ENCODE measurements at places on chromosomes 7 and 10.

- no peak for DNase-seq
Measured at GRCh38 chr10:19577807-19578206, 238.4 kb upstream of the PLXDC2 start.

GRCh38 chr10:124497196-124497881 lies 35.7 kb downstream of the LHPP start:
- DNase-seq, result no peak

DNA sequence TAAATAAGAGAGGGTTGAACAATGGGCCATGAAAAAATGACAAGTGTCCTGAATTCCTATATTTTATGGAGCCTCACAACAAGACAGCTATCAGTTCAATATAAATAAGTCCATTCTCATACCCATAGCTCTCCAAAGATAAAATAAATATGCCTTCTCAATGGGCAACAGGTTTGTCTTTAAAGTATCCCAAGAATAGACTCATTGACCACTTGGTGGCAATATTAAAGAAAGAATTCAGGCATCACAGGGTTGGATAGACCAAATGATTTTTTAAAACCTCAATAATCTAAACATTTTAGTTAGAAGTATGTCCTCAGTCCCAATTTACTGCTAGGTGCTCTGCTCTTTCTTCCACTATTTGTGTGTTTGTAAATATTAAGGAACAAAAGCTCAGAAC lies 165.1 kb upstream of the WNT16 start:
- no peak for DNase-seq

DNA sequence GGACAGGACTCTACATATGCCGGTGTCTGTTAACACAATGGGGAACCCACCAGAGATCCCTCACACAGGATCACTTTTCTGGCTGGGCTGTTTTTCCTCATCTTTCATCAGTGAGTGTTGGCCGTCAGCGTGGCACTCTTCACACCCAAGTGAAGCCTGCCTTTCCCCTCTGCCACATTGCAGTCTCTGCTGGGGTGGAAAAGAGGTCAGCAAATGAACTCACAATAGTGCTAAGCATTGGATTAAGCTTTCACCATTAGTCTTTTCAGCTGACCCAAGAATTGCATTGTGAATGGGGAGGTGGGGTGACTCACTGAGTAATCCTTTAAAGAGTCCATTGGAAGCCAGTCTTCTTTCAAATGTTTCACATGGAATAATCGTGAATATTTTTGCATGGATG lies 143.0 kb downstream of the KIAA1217 start:
- DNase-seq, result no peak

DNA sequence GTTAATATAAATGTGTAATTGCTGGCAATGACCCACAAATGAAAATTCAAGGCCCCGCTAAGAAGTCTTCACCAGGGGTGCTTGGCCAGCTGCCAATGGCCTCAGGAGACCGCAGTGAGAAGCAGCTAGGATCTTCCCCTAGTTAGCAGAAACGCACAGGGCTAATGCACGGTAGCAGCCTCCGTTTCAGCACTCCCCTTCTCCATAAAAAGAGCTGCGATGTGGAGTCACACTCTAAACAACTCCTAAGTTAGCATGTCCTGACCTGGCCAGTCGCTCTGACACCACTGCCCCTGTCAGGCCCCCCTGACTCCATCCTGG lies 139.0 kb downstream of the SEPTIN14 start:
- DNase-seq, result no peak

DNA sequence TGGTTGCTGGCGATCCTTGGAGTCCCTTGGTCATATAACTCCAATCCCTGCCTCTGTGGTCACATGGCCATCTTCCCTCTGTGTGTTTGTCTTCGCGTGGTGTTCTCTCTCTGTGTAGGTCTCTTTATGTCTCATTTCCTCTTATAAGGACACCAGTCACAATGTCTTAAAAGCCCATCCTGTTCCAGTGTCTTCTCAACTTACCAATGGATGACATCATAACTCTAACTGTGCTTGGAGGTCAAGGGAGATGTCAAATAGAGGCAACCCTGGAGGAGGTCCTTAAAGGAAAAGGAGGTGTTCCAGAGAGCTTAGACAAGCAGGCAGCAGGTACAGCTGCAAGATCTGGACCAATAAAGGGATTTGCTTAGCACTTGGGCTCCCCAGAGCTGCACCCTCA lies 143.0 kb downstream of the BUB3 start:
- no peak for DNase-seq

GRCh38 chr10:120455004-120455403 lies 2.0 kb upstream of the PLPP4 start:
- DNase-seq, result no peak

DNA sequence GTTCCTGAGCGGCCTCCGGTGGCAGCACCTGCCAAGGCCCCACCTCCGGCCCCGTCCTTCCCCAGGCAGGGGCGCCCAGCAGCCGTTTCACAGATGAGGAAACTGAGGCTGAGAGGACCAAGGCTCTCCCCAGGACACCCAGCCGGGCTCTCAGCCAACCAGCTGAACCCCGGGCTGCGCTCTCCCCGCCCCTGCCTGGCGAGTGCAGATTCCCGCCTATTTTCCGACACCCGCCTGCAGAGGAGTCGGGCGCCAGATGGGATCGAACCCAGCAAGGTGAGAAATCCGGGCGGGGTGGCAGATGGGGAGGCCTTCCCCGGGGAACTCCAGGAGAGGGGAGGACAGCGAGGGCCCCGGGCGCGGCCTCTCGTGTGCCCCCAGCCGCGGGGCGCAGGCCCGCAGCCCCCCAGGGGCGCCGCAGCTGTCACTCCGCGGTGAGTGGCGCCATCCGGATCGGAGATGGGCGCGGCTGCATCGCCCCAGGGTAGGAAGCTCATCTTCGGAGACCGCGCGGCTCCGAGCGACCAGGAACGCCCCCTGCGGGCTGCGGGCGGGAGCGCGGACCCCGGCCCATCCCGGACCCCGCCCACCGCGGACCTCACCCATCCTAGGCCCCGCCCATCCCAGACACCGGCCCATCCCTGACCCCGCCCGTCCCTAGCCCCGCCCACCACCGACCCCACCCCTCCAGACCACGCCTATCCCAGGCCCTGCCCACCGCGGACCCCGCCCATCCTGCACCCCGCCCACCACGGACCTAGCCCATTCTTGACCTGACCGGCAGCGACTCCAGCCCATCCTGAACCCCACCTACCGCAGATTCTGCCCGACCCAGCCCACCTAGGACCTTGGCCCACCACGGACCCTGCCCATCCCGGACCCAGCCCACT lies 90.3 kb downstream of the MICALL2 start:
- no peak for DNase-seq

DNA sequence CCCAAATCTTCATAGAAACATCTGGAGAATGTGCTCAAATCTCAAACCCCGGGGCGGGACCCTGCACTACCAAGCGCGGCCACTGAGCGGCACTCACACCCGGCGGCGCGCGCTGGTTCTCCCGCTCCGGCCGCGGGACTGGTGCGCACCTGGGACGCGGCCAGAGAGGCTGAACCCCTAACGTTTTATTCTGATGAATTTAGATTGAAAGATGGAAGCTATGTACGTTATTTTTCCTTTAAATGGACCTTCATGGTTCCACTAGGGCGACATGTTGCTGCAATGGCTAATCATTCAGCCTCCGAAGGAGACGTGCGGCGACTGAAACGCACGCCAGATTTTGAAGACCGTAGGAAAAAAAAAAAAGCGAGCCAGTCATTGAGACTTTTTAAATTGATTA lies 107.0 kb upstream of the INSIG1 start:
- DNase-seq, result peak; percentile 43

- no peak for DNase-seq
Measured at GRCh38 chr7:139341776-139342226, 664 bp downstream of the FMC1 start.

DNA sequence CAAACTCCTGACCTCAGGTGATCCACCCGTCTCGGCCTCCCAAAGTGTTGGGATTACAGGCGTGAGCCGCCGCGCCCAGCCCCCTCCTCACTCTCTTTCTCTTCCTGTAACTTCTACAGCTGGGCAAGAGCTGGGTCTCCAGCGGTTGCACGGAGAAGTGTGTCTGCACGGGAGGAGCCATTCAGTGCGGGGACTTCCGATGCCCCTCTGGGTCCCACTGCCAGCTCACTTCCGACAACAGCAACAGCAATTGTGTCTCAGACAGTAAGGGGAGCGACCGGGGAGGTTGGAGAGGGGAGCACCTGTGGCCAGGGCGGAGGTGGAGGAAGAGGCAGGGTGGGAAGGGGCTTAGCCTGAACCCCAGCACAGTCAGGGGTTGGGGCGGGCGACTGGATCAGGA lies 41.4 kb downstream of the EPHB4 start:
- no peak for DNase-seq

GRCh38 chr7:85711894-85712293 lies 525.0 kb upstream of the SEMA3D start:
- no peak for DNase-seq

- DNase-seq, result no peak
Measured at GRCh38 chr10:95504246-95504691, 56.9 kb downstream of the SORBS1 start.

DNA sequence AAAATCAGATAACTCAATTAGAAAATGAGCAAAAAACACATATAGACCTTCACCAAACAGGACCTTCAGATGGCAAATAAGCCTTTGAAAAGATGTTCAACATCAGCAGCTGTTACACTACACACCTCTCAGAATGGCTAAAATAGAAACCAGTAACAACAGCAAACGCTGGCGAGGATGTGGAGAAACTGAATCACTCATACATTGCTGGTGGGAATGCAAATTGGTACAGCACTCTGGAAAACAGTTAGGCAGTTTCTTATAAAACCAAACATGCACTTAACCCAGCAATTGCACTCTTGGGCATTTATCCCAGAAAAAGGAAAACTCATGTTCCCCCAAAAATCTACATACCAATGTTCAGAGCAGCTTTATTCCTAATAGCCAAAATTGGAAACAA lies 37.7 kb upstream of the SMARCD3 start:
- DNase-seq, result no peak

- DNase-seq, result no peak
Measured at GRCh38 chr7:132066761-132067171, 509.5 kb downstream of the PLXNA4 start.

DNA sequence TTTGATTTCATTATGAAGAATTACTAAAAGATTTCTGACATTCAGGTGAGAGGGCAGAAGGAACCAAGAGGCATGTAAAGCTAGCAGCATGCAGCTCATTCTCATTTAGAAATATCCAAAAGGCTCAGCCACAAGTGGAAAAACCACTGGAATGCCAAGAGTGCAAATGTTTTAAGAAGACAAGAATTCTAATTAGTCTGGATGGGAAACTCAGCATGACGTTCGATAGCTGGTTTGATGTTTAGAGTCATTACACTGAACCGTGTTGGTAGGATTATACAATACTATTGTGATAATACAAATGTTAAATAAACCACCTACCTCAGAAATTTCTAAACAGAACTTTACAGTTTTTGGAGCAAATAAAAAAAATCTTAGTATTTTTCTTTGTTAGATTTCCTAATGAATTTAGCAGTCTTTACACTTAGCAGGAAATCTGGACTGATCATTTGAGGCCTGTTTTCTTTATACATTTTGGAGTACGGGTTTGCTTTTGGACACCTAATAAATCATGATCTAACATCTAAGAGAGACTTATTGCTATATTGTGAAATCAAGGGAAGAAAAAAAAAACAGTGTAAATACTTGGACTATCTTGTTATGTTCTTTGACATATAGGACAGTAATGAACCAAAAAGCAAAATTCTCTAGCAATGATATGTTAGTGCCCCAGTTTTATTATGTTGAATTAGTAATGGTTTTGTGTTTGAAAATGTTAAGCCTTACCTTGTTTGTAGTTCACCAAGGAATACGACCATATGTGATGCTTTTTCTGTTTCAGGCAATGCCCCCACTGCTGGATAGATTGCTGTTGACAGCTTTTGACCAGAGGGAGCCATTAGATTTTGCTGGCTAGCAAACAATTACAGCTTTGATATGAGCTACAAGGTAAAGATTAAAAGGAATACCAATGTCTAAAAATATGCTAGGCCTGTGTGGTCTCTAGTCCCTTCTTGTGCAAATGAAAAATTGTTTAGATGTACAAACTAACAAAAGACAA lies 354.1 kb upstream of the SEMA3A start:
- DNase-seq, result no peak

DNA sequence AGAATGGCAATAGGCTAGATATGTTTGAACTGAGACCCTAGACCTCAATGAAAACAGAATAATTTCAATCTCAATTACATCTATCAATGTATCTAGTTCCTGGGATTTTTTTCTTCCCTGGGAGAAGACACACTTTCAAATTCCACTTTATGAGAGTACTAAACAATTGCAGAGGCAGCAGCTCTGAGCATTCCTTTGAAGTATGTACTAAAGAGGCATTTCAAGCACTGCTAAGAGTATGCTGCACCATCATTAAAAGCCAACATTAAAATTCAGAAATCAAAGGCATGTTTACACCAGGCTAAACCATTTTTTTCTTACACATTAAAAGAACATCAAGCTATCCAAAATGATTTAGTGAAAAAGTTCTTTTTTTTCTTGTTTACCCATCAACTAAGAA lies 297.9 kb upstream of the CACNA2D1 start:
- no peak for DNase-seq

DNA sequence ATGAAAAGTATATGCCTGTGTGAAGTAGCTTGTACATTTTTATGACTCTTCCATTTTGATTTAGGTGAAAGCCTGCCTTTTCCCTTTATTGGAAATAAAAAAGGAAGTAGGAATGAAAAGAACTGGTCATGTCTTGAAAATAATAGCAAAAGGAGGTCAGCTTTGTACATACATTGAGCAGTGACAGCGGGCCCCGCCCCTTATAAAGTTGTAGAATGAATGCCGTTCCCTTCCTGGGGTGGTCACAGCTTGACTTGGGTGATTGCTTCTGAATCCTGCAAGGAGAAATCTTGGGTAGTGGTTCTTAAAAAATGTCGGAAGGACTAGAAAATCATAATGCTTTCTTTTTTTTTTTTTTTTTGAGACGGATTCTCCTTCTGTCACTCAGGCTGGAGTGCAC lies 31.7 kb downstream of the CAMK1D start:
- DNase-seq, result no peak

DNA sequence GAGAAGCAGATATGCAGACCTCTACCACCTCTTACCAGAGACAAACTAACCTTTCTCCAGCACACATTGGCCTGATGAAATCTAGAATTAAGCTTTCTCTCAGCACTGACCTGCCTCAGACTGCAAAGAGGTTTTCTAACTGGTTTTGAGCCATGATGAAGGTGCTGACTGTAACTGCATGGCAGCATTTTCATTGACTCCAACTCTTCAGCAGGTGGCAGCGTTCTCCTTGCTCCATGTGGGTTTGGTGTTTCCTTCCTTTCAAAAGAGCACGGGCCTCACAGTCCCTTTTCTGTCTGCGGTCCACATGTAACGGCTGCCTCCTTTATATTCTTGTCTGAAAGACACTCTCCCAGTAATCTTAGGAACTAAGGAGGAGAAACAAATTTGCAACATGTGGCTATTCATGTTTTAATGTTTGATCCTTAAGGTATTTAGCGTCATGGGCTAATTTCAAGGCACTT lies 12.6 kb downstream of the KLLN start:
- peak; percentile 27 for DNase-seq

GRCh38 chr7:79420464-79420863 lies 33.0 kb downstream of the MAGI2 start:
- no peak for DNase-seq

DNA sequence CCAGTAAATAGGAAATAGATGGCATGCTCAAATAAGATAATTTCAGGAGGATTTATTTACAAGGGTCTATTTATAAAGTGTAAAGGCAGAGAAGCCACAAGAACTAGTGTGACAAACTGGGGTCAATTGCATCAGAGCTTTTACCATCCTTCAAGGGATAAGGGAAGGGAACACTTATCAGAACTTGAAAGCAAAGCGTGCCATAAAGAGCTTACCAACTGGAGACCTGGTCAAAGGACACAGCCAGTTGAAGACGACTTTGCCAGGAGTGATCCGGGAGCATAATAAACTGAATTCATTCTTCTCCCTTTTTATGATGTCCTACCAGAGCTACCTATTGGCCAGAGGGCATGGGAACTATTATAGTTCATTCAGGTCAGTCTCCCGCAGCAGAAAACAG lies 3.2 kb upstream of the PPP1R3A start:
- no peak for DNase-seq
